NCI-H1930 (cell line): ENCODE measurements at places on chromosomes 1 and 21.

DNA sequence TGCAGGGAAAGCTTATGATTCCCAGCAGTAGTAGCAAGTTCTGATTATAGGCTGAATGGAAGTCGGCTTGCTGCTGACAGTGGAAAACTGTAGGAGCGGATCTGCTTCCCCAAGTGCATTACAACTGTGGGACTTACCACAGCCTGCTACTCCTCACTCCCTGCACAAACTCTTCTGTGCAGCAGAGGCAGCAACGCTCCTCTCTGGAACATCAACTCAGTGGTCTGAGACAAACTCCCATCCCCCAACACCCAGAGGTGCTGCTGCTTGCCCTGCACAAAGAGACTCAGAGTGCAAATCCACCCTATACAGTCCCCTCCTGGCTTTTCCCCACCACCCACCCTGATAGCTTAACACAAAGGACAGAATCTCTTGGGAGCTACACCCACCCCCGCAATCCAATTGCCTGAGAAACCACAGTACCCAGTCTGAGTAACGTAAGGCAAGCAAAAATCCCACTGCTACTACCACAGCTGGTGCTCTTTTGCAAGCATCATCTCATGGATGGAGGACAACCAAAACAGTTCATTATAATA, 1455.2 kb downstream of the AMY1C start:
- no peak for DNase-seq

DNA sequence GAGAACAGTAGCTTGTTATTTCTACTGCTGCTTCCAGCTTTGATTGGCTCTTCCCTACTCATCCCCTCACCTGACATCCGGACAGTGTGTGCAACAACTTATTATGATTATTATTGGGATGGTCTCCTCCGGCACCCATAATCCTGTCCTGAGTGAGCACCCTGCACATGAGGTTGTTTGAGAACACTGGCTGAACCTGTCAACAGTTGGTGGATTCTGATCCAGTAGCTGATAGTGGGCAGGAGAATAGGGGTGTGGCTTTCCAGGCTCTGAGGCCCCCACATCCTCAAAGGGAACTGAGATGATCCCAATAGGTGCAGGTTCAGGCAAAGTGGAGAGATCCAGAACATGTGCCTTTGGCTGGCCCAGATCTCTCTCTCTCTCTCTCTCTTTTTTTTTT, 60.5 kb downstream of the RUNX1 start:
- DNase-seq = no peak

- no peak for DNase-seq
These were observed 388.5 kb downstream of the OMA1 start for GRCh38 chr1:58158016-58158415.

DNA sequence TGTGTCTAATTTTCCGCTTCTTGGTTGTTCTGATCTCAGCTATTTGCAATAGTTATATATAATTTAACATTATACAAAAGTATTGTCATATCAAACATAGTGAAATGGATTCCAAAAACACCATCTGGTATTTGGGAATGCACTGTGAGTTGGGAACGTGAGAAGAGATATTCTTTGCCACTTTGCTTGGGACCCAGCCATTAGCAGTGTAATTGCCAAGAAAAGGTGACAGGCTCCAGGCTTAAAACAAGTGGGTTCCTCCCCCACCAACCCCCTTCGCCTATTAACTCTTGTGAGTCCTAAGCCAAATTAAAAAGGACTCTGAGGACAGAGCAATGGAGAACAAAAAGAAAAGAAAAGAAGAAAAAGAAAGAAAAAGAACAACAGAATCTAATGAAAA, 186.7 kb upstream of the NFIA start:
- DNase-seq = no peak

DNA sequence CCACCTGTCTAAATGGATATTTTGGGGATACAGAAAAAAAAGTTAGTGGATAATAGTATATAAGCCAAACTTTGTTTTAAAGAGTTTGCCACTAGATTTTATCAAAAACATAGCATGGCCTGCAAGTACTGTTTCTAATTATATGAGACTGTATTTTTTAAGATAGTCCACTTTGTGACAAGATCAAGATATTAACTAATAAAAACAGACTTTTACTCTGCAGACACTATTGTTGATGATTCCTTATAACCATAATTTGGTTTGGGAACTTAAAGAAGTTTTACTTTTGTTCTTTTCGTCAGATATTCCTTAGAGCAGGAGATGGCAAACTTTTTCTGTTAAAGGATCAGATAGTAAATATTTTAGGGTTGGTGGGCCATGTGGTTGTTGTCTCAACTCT, 36.4 kb downstream of the SMG7 start:
- DNase-seq = no peak

DNA sequence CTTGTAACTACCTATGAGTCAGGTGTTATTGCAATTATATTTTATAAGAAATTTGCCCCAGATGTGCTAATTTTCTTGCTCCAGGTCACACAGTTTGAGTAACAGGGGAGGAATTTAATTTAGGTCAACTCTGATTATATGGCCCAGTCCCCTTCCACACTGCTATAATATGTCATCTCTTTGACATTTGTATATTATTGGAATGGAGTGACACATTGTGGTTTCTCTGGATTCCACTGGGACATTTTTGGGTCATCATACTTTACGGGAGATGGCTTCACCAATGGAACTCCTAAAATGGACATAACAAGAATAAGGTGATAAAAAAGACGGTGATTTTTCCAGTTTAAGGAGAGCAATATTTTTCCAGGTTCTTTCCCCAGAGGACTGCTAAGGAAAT, 191.2 kb downstream of the DISC1 start:
- no peak for DNase-seq

DNA sequence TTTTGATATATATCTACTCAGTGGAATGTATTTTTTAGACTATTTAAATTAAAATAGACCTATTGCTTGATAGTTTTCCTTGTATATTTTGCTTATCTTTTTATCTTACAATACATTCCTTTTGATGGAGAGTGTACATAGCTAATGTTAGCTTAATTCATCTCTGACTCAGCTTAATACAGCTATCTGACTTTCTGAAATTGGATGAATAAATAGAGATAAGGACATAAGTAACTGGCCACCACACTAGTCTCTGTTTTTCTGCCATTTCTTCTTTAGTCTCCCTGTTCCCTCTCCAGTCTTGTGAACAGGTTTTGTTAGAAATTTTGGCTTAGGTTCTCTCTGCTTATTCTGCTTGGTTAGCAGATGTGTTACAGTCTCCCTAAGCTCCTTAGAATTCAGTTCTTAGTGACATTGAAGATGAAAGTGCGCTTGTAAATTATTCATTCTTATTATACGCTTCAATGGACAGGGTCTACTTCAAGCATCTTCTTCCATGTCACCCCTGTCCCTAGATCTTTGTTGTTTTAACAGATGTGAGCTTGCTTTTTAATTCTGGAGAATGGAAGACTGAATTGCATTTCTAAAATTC, 59.6 kb downstream of the XPR1 start:
- no peak for DNase-seq

DNA sequence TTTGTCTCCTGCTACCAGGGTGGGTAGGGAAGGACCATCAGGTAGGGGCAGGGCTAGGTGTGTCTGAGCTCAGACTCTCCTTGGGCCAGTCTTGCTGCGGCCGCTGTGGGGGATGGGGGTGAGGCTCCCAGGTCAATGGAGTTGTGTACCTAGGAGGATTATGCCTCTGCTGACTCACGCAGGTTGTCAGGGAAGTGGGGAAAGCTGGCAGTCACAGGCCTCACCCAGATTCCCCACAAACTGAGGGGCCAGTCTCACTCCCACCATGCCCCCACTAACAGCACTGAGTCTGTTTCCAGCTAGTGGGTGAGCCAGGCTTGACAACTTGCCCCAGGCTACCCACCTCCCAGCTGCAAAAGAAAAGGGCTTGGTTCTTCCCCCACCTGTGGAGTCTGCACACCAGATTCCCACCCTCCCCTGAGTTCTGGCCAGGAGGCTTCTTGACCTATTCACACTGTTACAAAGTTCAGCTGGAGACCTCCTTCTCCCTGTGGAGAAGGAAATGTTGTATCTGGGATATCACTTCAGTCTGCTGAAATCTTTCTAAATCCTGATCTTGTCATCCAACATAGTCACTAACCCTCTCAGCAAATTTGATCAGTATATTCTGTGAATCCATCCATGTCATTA, 69.2 kb upstream of the GJA8 start:
- no peak for DNase-seq

DNA sequence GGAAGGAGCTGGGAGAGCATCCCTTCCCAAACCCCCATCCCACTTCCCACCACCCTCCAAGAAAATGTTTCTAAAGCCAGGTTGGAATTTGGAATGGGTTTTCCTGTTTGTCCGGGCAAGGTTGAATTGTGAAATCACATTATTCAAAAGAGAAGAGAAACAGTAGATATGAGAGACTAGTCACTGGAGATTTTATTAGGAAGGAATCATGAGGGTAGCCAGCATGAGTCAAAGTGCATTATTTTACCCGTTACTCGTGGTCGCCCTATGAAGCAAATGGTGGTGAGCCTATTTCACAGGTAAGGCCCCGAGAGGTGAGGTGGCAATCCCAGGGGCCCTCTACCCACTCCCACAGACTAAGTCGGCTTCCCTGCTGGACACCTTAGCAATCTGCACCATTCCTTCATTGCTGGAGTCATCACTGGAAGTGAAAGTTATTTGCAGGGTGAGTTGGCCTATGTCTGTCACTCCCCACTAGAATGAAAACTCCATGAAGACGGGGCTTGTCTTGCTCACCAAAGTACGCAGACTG, 52.8 kb downstream of the TOMM20 start:
- DNase-seq = no peak

- no peak for DNase-seq
These were observed 1.4 kb upstream of the G0S2 start for GRCh38 chr1:209673631-209674417.

DNA sequence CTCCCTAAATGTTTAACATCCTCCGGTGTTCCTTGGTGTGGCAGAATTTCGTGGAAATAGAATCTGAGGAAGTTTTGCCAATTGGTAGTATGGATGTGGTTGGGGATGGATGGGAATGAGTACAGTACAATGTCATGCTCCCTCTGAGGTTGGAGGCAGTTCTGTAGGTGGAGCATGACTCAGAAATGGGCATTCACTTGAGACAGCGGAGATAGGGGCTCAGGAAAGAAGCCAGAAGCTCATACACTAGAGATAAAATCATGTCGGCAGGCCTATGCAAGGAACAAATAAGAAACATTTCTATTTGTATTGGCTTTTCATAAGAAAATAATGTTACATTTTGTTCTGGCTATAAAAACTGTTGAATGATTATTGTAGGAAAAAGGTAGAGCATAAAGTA, 196.0 kb downstream of the URB2 start:
- no peak for DNase-seq

DNA sequence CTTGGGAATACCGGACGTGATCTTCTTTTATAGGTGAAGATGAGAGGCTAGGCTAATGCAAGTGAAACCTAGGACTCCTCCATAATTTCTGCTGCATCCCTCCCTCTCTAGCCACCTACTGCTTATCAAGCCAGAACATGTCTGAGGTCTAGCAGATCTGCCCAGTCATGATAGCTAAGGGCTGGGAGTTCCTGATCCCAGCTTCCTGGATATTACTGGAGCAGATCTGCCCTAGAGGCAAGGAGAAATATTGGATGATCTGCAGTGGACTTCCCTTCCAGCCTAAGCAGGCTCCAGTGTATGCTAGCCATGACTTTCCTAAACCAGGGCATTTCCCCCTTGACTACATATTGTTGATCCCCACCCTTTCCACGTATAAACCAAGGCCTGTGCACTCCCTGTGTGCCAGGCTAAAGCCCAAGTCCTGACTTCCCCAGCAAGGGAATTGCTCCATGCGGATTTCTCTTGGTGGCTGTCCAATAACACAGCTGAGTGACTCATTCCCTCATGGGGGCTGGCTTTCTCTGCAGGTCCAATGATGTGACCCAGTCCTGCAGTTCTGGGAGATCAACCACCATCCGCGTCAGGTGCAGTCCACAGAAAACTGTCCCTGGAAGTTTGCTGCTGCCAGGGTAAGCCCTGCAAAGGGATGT, 15.5 kb upstream of the SARS1 start:
- no peak for DNase-seq

- no peak for DNase-seq
These were observed 36.0 kb upstream of the SCMH1 start for GRCh38 chr1:41278076-41278475.

DNA sequence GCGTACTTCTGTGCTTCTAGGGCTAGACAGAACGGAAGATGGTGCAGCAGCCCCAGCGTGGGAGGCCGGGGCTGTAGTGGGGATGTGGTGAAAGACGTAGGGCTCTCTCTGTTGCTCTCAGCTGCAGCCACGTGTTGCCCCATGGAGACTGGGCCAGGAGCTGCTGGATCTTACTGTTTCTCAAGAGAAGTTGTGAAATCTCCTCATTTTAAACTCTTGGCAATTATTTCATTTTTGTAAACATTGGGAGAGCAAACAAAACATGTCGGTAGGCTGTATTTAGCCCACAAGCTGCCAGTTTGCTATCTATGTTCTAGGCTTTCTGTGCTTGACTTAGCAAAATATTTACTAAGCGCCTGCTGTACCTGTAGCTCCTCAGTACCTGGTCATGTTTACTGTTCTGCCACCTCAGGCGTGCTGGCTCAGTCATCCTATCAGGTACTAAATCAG, 15.9 kb upstream of the ELOA start:
- DNase-seq = no peak

DNA sequence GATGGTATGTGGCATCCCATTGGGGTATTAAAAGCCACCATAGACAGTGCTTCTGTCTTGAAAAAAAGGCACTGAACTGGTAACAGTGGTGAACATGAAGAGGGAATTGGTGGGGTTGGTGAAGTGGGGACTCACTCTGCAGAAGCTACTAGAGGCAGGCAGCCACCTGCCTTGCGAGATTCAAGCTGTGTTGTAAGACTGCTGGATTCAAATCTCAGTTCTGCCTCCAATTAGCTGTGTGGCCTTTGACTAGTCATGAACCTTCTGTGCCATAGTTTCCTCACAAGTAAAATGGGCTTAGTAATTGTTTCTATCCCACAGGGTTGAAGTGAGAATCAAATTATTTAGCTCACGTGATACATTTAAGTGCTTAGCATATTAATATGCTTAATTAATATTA, 16.6 kb upstream of the ELOA start:
- DNase-seq = no peak

DNA sequence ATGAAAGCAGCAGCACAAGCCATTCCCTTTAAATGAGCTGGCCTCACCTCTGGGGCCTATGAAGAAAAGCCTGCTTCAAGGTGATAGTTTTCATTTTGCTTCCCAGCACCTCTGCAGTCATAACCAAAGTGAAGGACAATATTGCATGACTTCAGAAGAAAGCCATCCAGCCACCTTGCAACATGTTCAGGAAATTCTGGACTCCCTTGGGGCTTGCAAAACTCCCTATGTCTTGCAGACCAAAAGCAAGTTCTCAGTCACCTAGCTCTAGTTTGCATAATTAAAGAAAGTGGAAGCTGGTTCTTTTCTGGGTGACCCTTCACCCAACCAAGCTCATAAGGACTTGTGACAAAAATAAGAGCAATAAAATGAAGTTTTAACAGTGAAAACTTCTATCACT, 87.6 kb downstream of the GFI1 start:
- DNase-seq = no peak

DNA sequence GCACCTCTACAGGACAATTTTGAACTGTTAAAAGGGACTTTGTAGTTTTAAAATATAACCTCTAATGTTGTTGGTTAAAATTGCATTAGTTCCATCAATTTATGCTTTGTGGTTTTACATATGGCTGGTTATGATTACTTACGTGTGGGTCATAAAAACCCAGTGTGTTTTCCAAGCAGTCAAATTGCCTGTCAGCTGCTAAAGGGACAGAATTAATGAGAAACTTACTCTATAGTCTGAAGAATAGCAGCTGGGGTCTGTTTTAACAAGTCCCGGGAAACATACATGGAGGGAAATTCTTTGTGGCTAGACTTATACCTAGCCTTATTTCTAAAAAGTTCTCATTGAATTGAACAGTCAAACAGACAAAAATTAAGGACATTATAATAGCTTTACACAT, 820.9 kb upstream of the ADGRL4 start:
- no peak for DNase-seq

GRCh38 chr1:226078374-226078773, 15.9 kb downstream of the H3-3A start:
- no peak for DNase-seq
